Myocyte (in vitro differentiated cells): ENCODE measurements at places on chromosomes 7 and 10.

DNA sequence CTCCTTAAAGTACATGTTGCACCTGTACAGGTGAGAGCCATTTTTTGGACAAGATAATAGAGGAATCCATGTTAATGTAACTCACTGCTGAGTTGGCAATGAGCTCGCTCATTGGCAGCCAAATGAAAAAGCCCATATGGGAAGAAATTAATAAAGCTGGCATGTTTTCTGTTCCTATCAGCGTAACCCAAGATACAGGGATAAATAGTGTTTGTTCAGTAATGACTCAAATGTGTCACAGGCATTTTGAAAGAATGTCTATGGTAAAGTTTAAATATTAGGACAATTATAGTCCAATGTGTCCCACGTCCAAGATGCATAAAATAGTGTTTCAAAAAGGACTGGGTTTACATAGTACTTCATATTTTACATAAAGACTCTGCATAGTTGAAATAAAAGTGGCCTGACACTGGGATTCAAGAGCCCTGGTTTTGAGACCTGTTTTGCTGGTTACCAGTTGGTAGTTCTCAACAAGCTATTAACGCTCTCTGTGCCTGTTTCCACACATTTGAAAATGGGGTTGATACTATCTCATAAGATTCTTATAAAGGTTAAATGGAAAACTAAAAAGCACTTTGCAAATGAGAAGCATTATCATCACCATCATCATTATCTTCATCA is 49.1 kb downstream of the MTURN start:
- no peak for DNase-seq

DNA sequence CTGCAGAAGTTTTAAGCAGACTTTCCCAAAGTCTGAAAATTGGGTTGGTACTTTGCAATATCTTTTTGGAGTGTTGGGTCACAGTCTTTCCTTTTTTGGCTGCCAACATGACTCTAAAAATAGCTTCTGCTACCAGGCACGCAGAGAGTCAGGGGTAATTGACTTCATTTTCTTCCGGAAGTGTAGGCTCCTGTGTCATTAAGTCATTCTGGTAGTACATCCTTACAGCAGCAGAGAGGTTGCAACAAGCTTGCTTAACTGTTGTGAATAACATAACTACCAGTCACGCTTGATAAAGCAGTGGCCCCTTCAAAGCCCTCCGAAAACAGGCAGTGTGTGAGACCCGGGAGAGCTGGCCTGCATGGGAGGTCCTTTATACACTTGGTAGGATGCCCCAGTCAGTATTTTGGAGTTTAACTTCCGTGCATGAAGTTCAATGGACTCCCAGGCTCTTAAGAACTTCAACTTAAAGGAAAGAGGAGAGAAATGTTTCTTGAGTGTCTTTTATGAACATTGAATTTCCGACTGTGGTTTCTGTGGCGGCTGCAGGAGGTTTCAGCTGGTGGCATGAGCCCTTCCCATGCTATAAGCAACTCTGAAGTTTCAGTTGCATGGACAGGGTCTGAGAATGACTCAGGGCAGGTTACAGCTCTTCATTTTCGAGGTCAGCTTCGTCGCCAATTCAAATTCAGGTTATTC is 310.7 kb downstream of the GALNT17 start:
- DNase-seq = peak; percentile 53

DNA sequence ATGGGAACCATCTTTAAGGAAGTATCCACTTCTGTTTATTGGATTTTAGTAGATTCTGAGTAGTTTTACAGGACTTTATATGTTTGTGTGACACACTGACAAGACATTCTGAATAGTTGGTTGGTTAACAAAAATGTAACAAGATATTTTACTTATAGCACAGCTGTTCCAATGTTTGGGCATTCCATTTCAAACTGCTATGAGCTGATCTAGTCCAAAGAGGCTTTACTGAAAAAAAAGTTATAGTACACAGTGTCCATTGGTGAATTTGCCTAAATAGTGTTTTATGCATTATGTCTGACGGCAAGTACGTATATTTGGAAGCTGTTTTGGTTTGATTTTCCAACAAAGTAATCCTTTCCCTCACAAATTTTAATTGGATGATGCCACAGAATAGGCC is 99.1 kb downstream of the SAMD9 start:
- peak; percentile 20 for DNase-seq

DNA sequence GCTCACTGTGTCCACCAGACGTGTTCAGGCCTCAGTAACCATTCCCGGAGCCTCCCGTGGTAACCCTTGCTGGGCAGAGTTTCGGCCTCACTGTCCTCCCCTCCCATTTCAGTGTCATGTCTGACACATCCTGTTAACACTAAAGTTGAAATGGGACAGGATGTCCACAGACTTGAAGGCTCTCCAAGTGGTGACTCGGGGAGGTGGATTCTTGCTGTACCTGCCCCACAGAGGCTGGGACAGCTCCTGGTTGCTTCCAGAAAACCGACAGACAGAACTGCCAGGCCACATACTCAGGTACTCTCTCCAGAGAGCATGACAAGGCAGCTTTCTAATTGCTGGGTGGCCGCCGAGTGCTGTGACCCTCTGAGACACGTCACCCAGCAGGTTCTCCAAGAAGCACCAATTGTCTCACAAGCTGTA is 17.9 kb upstream of the CYTH3 start:
- DNase-seq = no peak

DNA sequence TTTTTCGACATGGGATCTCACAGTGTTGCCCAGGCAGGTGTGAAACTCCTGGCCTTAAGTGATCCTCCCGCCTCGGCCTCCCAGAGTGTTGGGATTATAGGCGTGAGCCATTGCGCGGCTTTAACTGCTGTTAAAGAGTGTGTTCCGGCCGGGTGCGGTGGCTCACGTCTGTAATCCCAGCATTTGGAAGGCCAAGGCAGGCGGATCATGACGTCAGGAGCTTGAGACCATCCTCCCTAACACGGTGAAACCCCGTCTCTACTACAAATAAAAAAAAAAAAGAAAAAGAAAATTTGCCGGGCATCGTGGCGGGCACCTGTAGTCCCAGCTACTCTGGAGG is 1.1 kb downstream of the RABGEF1 start:
- DNase-seq = peak; percentile 50

DNA sequence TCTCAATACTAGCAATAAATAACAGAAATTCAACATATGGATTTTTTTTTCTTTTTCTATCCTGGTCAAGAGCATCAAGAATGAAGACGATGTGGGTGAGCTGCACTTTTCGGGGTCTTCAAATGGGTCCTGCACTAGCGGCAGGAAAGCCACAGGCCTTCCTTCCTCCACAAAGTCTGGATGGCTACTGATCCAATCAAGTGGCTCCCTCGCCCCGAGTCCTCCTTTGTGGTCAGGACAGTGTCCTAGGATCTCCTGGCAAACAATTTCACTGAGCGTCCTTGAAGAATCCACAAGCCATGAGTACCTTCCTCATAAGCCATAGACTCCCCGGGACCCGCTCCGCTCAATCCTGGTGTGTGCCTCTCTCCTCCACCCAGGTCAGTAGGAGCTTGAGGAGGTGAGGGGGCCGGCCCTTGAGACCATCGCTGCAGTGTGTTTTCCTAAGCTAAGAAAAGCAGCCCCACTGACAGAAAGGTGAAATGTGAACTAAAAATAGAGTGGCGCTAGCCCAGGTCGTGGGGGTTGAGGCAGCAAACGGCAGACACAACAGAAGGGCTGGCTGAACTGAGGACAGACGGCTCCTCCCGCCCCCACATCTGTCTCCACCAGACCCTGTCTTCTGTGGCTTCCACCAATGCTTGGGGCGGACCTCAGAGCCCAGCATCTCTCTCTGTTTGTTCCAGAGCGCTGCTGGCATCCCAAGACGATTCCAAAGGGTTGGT is 202.3 kb downstream of the HERPUD2 start:
- DNase-seq = no peak

DNA sequence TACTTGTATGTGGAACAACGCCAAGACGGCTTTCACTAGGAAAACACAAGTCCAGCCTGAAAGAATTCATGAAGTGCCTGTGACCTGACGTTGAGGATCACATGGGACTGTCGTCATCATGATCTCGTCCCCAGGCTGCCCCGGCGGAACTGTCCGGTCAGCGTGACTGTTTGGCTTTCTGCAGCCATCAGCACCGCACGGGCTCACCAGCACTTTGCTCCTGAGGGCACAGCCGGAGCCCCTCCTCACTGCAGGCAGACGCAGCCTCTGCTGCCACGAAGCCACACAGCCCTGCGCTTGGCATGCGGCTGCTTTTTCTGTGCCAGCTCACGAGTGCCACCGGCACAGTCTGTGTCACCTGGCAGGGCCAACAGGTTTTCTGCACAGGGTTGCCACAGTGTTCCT is 9.4 kb upstream of the GET4 start:
- peak; percentile 61 for DNase-seq

DNA sequence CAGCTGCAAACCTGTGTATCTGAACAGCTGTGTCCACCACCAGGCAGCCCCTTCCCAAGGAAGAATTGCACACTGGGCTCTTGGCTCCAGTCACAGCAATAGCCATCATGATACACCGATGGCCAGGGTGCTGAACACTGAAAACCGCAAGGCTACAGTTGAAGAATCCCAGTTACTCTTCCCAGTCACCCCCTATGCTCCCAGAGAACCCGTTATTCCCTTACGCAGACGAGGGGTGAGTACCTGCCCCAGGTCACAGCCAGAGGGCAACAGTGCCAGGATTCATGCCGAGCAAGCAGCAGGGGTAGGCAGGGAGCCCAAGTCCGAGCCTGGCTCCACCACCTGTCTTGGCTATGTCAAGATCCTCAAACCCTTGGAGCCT is 57.8 kb downstream of the RASGEF1A start:
- no peak for DNase-seq

- peak; percentile 26 for DNase-seq
These were observed 140.9 kb upstream of the NRBF2 start for GRCh38 chr10:62992145-62992721.

GRCh38 chr10:117804470-117805011 is 242.2 kb downstream of the RAB11FIP2 start:
- no peak for DNase-seq

GRCh38 chr10:34171957-34172527 is 643.1 kb downstream of the PARD3 start:
- no peak for DNase-seq

DNA sequence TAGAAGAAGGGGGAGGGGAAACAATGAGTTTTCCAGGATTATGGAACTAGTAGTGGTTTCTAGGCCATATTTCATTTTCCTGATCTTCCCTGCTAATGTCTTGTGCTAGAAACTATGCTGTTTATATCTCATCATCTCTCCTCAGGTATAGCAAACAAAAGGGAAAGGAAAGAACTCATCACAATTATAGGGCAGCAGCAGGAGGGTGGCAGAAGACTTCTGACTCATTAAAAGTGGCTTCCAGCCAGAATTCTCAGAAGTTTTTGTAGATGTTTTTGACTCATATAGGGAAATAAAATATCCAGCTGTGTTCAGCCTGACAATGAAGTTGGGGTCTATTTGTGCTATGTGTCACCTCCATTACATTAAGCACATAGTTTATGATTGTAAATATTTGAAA is 6.5 kb downstream of the AHR start:
- peak; percentile 78 for DNase-seq

DNA sequence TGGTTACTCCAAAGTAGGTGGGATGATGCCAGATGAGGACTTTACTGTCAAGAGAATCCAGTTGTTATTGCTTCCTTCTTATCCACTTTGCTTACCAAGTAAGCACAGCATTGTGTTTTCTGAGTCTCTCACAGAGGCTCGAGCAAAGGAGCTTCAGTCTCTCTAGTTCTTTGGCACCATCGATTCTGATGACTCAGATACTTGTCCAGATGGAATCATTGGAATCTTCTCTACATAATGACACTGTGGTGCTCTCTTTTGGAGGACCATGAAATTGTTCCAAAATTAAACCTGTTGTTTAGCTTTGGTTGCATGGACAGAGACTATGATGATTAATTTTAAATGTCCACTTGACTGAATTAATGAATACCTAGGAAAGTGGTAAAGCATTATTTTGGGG is 132.6 kb downstream of the NXPH1 start:
- peak; percentile 60 for DNase-seq

DNA sequence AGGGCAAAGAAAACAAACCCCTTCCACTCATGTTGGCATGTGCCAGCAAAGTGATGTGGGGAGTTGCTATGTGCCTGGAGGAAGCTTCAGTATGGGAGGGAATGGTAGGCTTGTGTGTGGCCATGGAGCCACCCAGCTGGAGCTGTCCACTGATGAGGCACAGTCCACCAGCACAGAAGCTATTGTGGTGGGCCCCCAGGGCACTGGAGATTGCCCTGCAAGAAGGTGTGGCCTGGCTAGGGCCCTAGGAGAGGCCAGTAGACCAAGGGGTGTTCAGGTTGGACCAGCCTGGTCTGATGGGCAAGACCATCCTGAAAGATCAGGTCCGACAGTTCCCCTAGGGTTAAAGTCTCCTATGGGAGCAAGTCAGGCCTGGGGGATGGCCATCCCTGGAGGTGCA is 22.1 kb upstream of the KEL start:
- no peak for DNase-seq

GRCh38 chr10:110286841-110287240 is 17.9 kb downstream of the SMNDC1 start:
- DNase-seq = no peak

DNA sequence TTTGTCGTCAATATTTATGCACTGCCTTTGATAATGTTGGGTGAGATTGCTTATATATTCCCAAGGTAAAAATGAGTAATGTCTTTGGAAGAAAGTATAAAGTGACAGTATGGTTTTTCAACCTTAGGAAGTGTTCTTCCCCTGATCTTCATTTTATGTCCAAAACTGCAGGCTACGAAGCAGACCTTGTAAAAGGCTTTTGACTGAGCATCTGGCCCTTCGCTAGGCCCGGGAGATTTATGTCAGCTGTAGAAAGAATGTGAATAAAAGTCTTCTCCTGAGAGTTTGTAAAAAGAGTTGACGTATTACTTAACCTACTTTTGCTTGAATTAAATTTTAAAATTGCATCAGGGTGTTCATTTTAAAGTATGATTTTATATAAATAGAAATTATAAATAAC is 116.8 kb downstream of the CPED1 start:
- DNase-seq = no peak
